ENCODE measurements at places on chromosomes 13 and 19.

- DNase-seq = no peak
These were observed 97.1 kb downstream of the CYSLTR2 start for GRCh38 chr13:48750588-48751383.

- no peak for DNase-seq
These were observed 17.6 kb downstream of the EMP3 start for GRCh38 chr19:48342841-48343540.

- DNase-seq = no peak
These were observed at the start of gene LRFN3 for GRCh38 chr19:35935911-35936737. Gene LRFN3 (plus strand): TSS chr19:35936374. CDS start chr19:35939426, 3,052 bp downstream.

GRCh38 chr13:48532256-48532505, 699 bp downstream of the RCBTB2 start:
- no peak for DNase-seq

- no peak for DNase-seq
These were observed 275.5 kb upstream of the SOX21 start for GRCh38 chr13:94987869-94988268.

GRCh38 chr19:13089139-13089856, 13.4 kb downstream of the LYL1 start:
- DNase-seq = no peak

All from stimulated activated CD8-positive, alpha-beta memory T cell treated with anti-CD3 and anti-CD28 coated beads, Interleukin-4, amount 100 ng/mL, for 4 hours (primary cell).